ENCODE measurements at places on chromosomes 6 and 20.
A peak's percentile ranks its signal among the peaks of the same experiment; 100 is the strongest.

DNA sequence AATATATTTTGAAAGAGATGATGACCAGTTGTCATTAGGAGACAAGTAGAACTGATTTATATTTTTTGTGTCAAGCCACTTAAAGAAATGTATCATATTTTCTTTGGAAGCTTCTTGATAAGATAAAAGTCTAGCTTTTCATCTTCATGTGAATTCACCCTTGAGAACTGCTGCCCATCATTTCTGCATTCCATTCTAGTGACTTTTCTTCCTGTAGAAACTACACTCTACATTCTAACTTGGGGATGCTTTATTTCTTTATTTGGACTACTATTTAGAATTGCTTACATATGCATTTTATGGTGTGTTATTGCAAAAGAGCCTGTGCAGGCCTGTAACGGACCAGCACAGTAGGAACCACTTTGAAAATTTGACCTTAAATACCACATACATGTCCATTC lies 335.0 kb upstream of the KCNQ5 start:
- no peak for DNase-seq

- DNase-seq: no peak
Observed at GRCh38 chr6:5995658-5995948, 11.1 kb downstream of the NRN1 start.

- DNase-seq: no peak
Observed at GRCh38 chr20:57215826-57216471, 50.5 kb downstream of the BMP7 start.

- DNase-seq: no peak
Observed at GRCh38 chr6:136180704-136181511, 69.2 kb downstream of the MTFR2 start.

- no peak for DNase-seq
Observed at GRCh38 chr20:1296922-1297321, 30.8 kb downstream of the SNPH start.

DNA sequence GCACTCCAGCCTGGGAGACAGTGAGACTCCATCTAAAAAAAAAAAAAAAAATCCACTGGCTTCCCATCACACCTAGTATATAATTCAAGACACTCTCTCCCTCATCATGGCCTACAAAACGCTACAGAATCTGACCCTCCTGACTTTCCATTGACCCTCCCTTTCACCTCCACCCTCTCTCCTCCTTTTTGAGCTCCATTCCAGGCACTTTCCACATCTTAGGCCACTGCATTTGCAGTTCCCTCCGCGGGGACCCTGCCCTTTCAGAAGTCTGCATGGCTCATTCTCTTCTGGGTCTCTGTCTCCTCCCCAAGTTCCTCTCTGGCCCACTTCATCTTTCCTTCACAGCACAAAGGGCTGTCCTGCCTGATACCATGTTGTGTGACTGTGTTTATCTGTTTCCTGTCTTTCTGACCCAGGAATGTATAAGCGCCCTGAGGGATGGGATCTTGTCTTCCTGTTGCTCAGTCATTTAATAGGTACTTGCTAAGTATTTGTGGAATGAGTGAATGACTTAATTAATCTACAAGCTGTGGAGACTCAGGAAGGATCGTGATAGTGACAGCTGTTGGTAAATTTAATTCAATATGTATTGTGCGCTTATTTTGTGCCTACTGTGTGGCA lies 35.2 kb downstream of the NCR2 start:
- DNase-seq: no peak

GRCh38 chr6:411402-412145 lies 20.0 kb downstream of the IRF4 start:
- no peak for DNase-seq

DNA sequence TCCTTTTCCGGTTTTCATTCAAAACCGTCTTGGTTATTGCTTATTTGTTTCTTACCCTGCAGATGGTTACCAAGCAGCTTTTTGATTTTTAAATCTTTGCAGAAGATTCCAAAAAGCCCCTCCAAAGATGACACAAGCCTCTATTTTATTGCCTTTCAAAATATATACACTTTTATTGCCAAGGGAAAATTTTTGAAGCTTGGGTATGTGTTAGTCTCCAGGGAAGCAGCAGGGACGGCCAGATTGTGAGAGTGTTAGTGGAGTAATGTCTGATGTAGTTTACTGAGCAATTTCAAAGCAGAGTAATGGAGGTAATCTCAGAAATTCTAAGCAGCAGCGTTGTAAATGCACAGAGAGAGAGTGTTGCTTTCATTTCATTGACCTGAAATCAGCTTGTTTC lies 193.8 kb downstream of the FARS2 start:
- no peak for DNase-seq

DNA sequence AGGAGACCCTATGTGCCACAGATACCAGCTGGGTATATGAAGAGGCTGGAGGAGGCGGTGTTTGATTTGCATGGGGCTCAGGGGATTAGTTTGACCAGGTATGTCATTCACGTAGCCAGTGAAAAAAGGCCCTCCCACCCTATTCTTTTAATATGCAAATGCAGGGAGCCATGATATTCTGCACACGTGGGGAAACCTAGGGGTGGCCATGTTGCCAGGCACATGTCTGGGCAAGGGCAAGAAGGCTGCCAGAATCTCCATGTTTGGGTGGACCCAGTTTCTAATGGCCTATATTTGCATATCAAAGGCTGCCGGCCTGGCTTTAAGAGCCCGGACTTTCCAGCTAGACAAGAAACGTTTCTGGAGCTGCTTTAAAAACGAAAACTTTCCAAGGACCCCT lies 60.4 kb downstream of the SOX4 start:
- no peak for DNase-seq

- no peak for DNase-seq
Observed at GRCh38 chr6:43719511-43719910, 31.9 kb upstream of the MRPS18A start.

DNA sequence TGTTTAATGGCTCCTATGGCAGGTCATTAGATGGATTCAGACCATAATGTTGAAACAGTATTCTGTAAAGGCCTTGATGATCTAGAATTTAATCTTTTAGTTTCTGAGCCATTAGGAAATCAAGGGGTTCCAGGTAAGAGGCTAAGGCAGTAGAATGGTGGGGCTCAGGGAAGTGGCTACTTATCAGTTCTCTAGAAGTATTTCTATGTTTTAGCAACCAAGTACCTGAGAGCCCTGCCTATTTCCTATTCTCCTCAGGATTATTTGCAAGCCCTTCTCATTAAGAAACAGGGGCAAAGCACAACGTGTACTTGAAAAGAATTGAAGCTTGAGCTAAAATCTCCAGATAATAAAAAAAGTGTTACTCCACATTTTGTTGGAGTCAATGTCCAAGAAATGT lies 646.5 kb downstream of the RNF144B start:
- no peak for DNase-seq

GRCh38 chr6:37141281-37142049 lies 28.5 kb upstream of the PIM1 start:
- no peak for DNase-seq

DNA sequence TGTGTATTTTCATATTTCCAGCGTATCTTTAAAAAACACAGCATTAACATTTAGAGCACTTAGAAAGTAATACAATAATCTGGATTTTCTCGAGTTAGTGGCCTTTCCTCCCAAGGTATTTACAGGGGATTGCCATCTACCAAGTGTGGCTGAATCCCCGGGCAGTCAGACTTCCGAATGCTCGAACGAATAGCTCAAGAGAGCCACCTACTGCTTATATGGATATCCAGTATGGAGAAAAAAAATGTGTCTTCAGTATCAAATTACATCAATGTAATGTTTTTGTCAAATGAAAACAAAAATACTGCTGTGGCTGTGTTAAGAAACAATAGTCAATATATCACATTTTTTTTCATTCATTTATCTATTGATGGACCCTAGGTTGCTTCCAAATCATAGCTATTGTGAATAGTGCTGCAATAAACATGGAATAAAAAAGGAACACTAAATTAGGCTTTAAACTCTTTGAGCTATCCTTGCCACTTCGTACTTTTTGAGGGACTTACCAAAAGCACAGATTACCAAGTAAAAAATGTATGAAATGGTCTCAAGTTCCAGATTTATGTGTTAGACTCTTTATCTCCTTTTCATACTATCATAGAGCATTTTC lies 654.5 kb upstream of the PTCHD4 start:
- peak; percentile 44 for DNase-seq

DNA sequence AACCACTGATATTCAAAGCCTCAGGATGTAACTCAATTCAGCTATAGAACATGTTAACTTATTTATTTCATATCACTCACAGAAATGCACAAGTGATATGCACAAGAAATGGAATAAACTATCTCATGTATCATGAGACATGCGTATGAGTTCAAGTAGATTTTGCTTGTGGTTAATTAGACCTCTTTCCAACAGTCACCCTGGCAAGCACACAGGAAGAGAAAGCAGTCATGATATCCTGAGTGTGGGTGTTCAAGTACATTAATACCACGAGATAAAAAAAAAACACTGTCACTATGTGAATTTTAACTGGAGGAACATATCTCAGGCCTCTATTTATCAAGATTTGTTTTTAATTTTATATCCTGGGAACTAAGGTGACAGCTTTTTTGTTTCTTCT lies 64.2 kb downstream of the LAMP5 start:
- DNase-seq: no peak

DNA sequence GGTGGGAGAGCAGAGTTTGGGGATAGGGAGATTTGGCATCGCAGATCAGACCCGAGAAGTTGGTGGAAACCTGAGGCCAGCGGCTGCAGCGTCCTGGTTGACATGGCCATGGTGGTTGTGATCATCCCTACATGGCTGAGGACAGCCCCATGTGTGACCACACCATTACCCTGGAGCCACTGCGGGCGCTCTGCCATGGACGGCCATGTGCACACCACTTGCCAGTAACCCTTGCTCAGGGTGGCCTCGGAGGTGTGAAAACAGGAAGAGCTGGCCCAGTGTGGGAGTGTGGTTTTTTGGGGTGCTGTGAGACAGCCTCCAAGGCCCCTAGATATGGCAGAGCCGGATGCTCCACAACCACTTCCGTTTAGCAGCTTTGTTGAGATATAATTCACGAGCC lies 64.4 kb downstream of the TMEM242 start:
- no peak for DNase-seq

- no peak for DNase-seq
Observed at GRCh38 chr6:139480356-139481165, 106.1 kb upstream of the CITED2 start.

- no peak for DNase-seq
Observed at GRCh38 chr20:30286157-30286556, 971.3 kb upstream of the DEFB115 start.

GRCh38 chr6:122717350-122717749 lies 62.2 kb upstream of the FABP7 start:
- DNase-seq: peak; percentile 90

DNA sequence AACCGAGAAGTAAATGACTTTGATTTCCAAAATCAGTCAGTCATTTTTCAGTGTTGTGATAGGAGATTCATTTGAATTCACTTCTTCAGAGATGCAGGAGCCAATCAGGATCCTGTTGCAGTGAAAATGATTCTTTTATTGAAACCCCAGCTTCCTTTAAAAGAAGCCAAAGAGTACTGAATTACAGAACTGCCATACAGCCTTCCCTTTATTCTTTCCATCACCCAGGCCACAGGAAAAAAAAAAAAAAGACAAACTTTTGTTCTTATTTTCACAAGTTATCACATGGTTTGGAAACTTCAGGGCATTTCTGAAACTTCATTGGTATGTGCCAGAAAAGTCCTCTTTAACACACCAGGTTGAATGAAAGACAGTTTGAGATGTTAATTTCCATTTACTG lies 1.8 kb upstream of the CARMIL1 start:
- no peak for DNase-seq

- no peak for DNase-seq
Observed at GRCh38 chr20:24491041-24491756, 21.8 kb downstream of the SYNDIG1 start.

DNA sequence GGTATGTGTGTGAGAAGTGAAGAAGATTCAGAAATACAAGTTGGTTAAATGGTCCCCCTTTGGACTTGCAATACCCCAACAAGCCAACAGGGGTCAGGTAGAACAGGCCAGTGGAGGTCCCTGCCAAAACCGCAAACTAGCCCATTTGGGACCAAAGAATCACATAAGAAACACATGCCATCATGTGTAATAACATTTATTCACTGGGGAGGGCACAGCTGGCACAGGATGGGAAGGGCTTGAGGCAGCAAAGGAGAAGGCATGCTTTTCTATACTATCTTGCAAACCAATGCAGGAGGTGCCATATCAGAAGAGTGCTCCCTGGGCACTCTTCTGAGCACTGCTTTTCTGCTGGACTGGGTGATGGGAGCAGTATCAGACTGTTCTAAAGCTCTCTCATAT lies 116.1 kb upstream of the TRAF3IP2 start:
- DNase-seq: no peak

DNA sequence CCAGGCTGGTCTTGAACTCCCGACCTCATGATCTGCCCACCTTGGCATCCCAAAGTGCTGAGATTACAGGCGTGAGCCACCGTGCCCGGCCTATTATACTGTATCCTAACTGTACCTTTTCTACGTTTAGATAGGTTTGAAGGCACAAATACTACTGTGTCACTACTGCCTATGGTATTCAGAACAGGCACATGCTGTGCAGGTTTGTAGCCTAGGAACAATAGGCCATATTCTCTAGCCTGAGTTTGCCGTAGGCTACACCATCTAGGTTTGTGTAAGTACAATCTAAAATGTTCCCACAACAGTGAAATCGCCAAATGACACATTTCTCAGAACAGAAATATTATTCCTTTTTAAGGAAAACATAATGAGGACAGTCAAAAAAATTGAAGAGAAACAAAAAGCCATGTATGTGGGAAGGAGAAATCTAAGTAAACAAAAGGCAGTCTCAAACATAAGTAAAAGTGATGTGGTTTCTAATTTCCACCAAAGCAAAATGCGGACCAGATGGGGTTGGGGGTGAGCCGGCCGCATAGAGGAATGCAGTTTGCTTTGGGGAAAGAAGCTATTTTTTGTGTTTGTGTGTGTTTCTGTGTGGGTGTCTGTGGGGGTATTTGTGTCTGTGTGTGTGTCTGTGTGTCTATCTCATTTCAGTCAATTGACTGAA lies 192.6 kb upstream of the SALL4 start:
- DNase-seq: no peak

GRCh38 chr6:109184638-109185037 lies 89.3 kb downstream of the CEP57L1 start:
- DNase-seq: no peak

DNA sequence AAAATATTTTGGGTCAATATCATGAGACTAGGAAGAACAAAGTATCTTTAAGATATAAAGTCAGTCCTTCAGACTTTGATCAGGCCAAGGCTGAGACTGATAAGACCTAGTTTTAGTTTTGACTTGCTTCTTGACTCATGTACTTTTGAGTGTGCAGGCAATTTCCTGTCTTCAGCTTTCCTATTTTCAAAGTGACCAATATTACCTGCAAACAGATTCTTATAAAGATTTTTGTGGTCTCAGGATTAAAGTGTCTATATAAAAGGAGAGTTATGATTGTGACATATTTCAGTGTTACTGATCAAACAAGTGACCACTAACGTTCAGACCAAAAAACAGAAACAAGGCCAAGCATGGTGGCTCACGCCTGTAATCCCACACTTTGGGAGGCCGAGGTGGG lies 36.0 kb upstream of the AKIRIN2 start:
- DNase-seq: no peak

DNA sequence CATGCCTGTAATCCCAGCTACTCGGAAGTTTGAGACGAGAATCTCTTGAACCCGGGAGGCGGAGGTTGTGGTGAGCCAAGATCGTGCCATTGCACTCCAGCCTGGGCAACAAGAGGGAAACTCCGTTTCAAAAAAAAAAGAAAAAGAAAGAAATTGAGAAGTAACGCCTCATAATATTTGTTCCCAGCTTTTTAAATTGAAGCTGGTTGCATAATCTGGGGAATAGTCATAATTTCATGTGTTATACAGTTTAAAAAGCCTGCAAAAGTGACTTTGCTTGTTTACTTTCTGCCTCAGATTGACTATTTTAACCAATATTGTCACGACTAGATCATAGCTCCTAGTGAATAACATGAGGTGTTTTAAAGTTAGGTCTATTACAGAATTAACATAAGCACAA lies 7.2 kb downstream of the FAM217B start:
- no peak for DNase-seq
